Brain pericyte (primary cell): ENCODE measurements at places on chromosomes 1 and 21.

DNA sequence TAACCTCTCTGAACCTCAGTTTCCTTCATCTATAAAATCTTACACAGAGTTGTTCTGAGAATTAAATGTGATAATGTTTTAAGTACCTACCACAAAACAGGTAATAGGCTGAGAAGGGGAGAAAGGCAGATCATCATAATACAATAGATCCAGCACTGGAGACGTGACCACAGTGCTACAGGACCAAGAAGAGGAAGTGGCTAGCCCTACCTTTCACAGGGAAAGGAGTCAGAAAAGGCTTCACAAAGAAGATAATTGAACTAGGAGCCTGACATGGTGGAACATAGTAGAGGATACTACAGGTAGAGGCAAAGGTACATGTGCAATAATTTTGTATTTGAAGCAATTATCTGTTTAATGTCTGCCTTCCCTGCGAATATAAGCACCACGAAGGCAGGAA is 45.1 kb downstream of the ERI3 start:
- no peak for DNase-seq

DNA sequence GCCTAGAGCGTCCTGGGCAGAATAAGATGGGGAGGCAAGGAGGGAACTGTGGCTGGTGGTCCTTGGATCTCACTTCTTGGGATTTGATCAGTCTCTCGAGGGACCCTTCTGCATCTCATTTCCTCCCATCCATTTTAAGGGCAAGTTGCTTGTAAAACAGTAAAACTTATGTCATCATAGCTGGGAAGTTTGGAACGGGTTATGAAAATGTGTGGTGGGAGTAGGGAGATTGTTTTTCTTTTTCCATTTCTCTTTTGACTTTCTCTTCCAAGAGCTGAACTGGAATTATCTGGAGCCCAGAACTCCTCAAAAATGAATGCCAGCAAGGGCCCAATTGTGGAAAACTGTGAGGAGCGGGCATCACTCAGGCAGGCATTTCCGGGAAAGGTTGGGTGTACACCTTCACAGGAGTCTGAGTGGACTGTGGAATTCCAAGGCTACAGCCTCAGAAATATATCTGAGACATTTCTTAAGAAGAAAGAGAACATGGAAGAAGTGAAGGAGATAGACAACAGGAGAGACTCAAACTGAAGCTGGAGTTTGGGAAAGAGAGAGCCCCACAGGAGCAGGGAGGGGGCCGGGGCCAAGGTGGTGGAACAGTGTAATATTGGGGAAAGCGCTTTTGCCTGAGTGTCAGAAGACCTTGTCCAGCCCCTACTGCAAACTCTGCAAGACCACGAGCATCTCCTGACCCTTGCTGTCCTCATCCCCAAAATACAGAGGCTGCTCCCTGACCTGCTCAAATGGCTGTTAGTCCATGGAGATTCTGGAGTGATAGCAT is 185.1 kb downstream of the FOXD2 start:
- DNase-seq, result no peak

- DNase-seq, result no peak
Observed at GRCh38 chr1:156804572-156805243, 11.9 kb downstream of the SH2D2A start.

DNA sequence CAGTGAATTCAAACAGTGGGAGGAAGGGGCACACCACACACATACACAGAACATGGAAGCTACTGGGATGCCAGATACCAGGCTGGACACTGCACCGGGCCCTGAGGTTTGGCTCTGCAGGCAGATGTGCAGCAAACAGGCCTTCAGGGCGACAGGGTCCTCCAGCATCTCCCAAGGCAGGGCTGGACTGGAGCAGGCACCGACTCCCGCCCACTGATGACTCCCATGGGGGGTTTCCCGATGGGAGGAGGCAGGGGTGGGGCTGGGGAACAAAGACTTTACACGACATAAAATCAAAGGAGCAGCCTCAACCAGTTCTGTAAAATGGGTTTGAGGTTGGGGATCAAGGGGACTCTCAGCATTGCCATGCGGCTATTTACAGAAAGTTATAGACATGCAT is 118.1 kb downstream of the SYT2 start:
- no peak for DNase-seq

GRCh38 chr1:221187174-221187573 is 307.9 kb downstream of the HLX start:
- no peak for DNase-seq

- peak; percentile 16 for DNase-seq
Observed at GRCh38 chr1:76901158-76901767, 34.0 kb downstream of the ST6GALNAC5 start.

GRCh38 chr1:99660496-99660895 is 14.6 kb downstream of the PALMD start:
- DNase-seq, result no peak

- DNase-seq, result no peak
Observed at GRCh38 chr1:36650200-36651065, 167.7 kb upstream of the CSF3R start.

DNA sequence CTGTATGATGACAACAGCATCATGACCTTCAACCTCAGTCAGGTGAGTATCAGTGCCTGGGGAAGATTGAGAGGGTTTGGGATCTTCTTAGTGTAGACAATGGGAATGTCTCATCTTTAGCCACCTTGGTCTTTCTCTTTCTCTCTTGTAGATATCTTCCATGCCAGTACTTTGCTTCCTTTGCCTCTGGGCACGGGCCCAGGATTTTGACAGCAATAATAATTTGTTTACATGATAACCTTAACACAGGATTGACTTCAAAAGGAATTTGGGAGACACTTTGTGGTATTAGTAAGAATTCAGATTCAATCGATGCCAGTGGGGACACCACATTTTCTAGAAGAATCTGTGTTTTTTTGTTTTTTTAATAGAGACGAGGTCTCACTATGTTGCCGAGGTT is 12.1 kb upstream of the PIGV start:
- no peak for DNase-seq

- peak; percentile 68 for DNase-seq
Observed at GRCh38 chr1:8004803-8005573, 21.1 kb downstream of the ERRFI1 start.

DNA sequence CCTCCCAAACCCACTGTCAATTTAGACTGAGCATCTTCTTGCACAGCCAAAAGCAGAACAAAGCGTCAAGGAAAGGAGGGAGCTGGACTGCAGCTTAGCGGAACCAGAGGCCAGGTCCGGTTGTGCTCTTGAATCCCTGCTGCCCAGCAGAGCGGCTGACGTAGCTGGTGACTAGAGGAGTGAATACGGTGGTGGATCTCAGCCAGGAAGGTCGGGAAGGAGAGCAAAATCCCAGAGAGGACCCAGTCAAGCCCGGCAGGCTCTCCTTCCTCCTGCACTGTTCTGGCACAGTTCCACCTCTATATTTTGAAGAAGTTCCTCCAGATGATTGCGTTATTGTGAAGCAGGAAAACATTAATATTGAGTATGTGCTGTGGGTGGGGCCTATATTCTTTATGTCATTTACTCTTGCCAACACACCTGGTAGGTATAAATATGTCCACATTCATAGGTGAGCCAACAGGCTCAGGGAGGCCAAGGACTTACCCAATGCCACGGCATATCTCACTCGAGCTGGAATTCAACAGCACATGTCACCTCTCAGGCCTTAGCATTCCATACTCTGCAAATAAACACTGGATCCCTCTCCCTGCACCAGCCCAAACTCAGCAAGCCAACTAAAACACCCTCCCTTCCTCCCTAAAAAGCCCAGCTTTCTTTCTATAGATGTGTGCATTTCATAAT is 23.6 kb upstream of the ABCB10 start:
- DNase-seq, result no peak

GRCh38 chr1:74513411-74514300 is 1.2 kb upstream of the LRRC53 start:
- no peak for DNase-seq

DNA sequence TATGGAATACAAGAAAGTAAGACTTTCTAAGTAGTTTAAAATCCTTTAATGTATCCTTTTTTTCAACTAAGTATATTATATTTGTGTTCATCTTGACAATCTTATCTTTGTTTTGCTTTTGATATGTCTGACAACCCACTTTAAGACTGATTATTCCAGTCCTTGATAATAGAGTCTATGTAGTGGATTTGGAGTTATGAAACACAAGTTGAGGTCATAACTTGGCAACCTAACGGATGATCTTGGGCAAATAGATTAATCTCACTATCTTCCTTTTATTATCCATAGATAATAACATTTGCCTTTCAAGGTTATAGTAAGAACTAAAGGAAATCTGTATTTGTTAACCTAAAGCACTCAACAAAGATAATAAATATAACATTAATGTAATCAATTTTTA is 4.8 kb upstream of the GBP2 start:
- DNase-seq, result no peak

- no peak for DNase-seq
Observed at GRCh38 chr1:228222548-228222947, 14.7 kb downstream of the OBSCN start.

DNA sequence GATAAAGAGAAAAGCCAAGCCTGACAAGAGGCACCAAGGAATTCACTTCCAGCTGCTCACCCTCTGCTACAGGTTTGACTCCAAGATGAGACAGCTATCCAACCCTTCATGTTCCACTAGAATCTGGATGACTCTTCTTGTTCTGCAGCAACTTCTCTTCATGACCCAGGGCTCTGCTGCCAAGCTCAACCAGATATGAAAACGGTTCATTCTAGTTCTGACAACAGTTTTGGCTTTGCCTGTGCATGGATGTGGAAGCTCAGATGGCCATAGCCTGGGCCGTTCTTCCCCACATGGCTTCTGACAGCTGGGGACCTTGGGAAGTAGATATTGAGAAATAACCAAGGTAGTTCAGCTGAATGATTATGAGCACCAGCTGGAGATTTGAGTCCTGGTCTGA is 13.7 kb downstream of the PI4KB start:
- DNase-seq, result no peak

DNA sequence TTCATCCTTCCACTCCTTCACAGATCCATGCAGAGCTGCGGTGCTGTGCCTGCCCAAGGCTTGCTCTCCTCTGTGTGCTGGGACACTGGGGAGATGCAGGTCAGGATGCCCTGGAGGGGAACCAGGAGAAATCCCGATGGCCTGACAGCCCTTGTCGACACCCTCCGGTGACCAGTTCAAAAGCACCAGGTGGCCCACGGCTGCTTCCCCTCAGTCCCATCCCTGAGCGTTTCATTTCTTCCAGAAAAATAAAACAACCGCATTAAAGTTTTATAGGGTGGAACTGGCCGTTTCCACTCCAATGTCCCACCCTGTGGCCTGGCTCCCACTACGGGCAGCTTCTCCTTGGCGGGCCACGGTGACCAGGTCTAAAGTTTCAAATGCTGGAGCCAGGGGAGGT is 48.3 kb downstream of the SLC66A1 start:
- DNase-seq, result no peak

- DNase-seq, result no peak
Observed at GRCh38 chr1:30754684-30755171, 2.8 kb downstream of the LAPTM5 start.

- DNase-seq, result no peak
Observed at GRCh38 chr1:118042501-118042900, 113.0 kb downstream of the WDR3 start.

GRCh38 chr1:55179177-55179835 is 35.9 kb downstream of the USP24 start:
- DNase-seq, result no peak

- DNase-seq, result no peak
Observed at GRCh38 chr1:54517496-54517895, 30.5 kb upstream of the ACOT11 start.

GRCh38 chr1:154575147-154575927 is 7.8 kb downstream of the CHRNB2 start:
- no peak for DNase-seq

DNA sequence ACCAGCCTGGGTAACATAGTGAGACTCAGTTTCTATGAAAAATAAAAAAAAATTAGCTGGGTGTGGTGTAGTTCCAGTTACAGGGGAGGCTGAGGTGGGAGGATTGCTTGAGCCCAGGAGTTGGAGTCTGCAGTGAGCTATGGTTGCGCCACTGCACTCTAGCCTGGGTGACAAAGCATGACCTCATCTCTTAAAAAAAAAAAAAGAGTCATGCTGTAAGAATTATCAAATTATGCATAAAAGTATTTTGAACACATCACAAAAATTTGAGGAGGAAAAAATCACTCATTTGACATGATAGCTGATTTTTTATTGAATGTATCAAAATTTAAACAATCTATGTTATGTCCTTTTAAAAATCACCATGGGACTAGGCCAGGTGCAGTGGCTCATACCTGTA is 17.8 kb downstream of the CCDC30 start:
- no peak for DNase-seq

GRCh38 chr1:89198081-89198480 is 661 bp downstream of the GBP4 start:
- DNase-seq, result no peak

- DNase-seq, result no peak
Observed at GRCh38 chr1:20713440-20713839, 4.4 kb downstream of the KIF17 start.

GRCh38 chr1:204493145-204493983 is 1.2 kb downstream of the PIK3C2B start:
- no peak for DNase-seq

GRCh38 chr1:153957744-153958110 is 685 bp downstream of the CRTC2 start:
- no peak for DNase-seq

DNA sequence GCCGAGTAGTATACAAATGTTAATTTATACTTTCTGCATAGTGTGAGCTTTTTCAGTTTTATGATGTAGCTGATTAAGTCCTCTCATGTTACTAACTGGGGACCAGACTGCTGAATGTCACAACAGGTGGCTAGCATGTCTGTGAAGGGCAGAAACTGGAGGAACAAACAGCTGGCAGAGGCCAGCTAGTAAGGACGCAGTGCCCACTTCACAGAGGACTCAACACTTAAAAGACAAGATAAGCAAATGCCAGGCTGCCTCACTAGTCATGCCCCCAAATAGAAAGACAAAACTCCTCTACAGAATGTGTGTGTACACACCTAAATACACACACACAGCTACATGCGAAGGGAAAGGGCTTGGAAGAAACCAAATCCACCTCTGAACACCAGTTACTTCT is 73.8 kb upstream of the ZNF678 start:
- no peak for DNase-seq

- no peak for DNase-seq
Observed at GRCh38 chr21:25360593-25360992, 246.7 kb downstream of the MRPL39 start.

DNA sequence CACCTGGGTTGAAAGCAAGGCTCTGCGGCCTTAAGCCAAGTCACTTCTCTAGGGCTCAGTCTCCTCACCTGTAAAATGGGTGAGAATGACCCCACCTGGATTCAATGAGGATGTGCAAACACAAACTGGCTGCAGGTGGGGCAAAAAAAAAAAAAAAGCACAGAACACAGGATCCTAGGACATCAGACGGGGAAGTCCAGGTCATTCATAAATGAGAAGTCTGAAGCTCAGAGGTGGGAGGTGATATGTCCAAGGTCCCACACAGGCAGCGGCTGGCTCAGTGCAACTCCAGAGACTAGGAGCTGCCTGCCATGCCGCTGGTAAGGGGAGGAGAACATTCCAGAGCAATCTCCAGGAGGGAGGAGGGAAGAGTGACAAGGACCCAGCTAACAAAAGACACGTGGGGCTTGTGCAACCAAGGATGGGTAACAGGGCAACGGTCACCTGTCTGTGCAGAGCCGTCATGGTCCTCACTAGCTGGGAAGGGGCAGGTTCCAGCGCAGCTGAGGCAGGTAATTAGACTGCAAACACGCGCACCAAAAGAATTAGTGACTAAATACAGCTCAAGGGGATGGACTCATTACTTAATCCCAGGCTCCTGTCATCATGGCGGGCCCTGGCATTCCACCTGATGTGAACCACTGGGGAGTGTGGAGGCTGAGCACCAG is 19.5 kb downstream of the IFFO2 start:
- no peak for DNase-seq

GRCh38 chr1:235295902-235296350 is 32.1 kb downstream of the ARID4B start:
- peak; percentile 47 for DNase-seq
